Fibroblast of the aortic adventitia (primary cell): ENCODE measurements at places on chromosomes 6 and 20. TPM values are rescaled to one million over a fixed set of nuclear protein-coding genes. Genes with fewer than 3 reads are reported as not detected.

DNA sequence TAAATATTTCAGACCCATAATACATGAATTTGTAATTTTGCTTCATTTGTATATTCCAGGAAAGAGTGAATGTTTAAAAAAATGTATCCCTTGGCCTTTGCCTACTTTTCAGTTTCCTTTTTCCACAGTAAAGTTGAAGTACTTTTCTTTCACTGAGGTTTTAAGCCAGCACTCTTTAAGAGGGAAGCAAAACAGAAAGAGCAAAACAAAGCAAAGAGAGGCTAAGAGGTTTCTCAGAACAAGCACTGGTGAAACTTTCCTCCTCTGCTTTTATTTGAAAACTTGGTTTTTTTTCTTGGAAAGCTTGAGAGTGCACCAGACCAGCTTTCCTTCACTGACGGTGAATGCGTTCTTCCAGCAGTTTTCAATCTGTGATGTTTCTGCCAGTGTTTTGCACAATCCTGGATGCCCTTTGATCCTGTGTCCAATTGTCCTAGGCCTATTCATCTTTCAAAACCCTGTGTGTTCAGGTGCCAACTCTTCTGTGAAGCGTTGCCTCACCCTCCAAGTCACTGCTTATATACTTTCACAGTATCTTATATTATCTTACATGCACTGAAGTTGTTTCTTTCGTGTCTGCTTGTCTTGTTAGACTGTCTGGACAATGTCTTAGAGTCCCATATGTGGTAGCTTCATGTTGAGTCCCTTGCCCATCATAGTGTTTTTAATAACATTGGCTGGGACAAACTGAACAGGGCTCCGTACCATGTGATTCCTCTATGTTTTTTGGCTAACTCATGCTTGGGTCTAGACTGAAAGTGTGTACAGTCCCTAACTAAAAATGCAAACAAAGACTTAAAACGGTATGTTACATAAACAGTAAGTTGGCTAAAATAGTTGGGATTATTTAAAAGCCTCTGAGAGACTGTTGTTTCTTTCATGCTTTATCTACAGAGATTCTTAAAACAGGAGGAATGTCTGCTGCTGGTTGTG is 1.9 kb downstream of the RNF217 start:
- DNase-seq = peak; percentile 92

DNA sequence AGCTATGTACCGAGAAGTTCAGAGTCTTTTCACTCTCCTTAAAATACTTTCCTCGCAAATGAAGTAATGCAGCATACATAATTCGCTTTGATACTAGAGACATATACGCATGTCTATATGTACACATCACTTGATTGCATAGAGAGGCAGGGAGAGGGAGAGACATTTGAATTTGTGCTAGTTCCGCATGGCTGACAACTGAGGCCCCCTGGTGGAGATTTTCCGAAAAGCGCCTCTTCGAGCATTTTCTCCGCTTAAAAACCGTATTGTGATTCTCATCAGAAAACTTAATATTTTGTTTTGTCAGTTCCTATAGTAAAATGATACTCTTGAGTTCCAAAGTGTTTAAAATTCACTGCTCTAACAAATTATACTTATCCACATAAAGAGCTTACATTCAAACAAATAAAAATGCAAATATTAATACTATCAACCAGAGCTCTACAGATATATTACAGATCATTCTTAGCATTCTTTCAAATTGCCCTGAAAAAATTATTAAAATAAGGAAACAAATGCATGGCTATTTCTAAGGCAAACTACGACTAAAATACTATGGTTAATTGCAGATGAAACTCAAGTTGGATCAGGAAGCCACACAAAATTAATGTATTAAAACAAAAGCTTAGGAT is 637 bp downstream of the MYLK4 start:
- peak; percentile 76 for DNase-seq

GRCh38 chr20:24780674-24781417 is 168.2 kb upstream of the CST7 start:
- no peak for DNase-seq

NR2E1 gene
- total RNA-seq = not detected in 2 replicates

- no peak for DNase-seq
Measured at GRCh38 chr6:148085631-148086331, 256.9 kb upstream of the SASH1 start.

DNA sequence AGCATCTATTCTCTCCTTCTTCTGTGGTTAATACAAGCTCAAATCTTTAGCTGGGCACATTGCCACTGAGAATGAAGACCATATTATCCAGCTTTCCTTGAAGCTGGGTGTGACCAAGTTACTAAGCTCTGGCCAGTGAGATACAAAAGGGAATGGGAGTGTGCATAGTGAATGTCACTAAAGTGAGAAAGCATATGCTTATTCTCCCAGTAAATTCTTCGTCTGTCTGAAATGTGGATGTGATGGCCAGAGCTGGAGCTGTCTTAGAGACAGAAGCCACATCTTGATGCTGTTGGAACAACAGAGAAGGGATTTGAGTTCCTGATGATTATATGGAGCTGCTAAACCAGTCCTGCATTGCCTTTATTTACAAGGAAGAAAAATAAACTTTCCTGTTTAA is 60.1 kb downstream of the SESN1 start:
- peak; percentile 84 for DNase-seq

DNA sequence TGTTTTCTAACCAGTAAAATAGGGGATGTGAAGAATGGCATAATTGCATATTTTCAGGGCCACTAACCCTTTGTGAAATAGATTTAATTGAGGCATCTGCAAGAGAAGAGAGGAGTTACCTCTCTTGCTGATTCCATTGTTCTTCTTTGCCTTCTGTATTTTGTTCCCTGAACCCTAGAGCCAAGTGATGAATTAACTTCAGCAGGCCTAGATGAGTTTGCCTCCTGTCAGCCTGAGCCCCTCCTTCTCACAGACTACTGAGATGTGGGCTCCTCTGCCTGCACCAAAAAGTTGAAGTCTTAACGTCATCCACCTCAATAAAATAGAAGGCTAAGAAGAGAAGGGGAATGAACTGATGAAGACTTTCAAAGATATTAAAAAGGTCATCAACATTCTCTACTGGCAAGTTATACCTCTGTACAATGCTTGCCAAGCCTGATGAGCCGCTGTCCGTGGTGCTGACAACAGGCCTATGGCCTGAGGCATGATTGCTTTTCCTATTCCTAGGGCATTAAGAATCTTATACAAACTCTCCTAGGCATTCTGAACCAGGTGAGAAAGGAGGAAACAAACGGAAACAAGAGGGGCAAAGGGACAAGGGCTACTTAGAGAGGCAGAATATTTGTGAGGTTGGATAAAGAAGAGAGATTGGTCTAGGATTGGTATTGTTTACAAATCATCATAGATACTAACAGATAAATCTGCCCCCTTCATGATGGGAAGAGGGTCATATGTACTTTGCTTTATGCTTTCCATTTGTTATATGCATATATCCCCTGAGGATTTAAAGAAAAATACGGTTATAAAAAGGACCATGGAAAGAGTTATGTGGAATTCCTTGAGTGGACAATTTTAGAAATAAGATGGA is 46.8 kb downstream of the CD24 start:
- peak; percentile 47 for DNase-seq

DNA sequence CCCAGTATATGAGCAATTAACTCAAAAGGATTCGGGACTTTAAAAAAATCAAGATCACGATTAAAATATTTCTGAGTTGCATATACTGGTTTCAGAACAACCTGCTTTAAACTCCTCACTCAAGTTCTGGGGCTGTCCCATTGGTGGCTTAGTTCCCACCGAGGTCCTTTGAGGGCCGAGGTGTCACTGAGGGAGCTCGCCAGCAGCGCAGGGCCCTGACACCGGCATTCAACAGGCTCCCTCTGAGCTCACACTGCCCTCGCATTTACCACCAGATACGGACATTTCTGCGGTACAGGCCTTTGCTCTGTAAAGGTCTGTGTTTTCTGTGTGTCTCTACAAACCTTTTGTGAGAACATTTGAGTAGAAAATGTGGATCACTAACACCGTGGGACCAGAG is 24.4 kb upstream of the BNIP5 start:
- no peak for DNase-seq

GRCh38 chr6:88006557-88006956 is 41.1 kb upstream of the SPACA1 start:
- DNase-seq = no peak

CNPY3 gene
- 23.2 and 45.6 TPM in 2 replicates for total RNA-seq

GRCh38 chr20:51085769-51086168 is 62.9 kb upstream of the KCNG1 start:
- no peak for DNase-seq

DNA sequence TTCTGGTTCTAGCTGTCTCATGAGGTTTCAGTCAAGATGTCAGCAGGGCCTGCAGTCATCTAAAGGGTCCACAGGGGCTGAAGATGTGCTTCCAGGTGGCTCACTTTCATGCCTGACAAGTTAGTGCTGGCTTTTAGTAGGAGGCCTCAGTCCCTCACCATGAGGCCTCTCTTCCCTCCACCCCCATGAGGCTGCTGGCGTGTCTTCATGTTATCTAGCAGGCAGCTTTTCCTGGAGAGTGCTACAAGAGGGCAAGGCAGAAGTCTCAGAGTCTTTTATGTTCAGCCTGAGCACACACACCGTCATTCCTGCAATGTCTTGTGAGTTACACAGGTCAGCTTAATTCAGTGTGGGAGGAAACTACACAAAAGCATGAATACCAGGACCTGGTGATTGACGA is 769.9 kb downstream of the HDGFL1 start:
- DNase-seq = no peak

XKR7 gene
- total RNA-seq = not detected in 2 replicates

TTK gene
- 0.90 and 35.9 TPM in 2 replicates for total RNA-seq

HLA-DMB gene
- total RNA-seq = 0.09 TPM in 1 of 2 replicates, not detected in the other

DNA sequence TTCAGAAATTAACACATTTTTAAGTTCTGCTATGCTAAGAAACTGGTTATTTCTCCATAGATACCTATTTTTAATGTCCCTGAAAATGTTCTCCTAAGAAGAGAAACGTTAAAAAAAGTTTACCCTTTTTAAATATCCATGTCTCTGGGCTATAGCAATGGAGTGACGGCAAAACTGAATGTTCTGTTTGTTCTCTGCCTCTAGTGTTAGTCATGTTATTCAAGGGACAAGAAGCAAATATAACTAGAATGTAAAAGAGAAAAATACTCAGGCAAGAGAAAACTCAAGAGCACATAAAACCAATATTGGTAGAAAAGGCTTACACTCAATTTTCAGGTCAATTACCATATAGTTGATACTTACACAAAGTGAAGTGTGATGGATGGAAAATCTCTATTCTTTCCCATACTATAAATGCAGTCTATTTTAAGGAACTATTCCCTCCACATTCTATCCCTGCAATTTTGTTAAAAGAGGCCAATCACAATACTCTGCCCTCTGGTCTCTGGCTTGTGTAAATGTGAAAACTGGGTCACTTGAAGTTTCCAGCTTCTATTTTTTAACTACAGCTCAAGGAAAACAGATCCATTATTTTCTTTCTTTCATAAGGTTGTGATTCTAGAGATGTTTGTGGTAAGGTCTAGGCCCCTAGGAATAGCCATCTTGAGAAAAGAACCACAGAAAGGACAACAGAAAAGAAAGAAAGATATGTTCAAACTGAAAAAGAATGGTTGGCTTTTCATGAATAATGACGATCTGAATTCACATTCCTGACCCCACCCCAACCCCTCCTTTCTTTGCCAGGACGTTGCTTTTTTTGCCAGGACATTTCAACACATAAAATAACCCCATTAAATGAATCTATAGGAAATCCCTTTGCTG is 200.3 kb upstream of the FAM83B start:
- DNase-seq = peak; percentile 44

DNA sequence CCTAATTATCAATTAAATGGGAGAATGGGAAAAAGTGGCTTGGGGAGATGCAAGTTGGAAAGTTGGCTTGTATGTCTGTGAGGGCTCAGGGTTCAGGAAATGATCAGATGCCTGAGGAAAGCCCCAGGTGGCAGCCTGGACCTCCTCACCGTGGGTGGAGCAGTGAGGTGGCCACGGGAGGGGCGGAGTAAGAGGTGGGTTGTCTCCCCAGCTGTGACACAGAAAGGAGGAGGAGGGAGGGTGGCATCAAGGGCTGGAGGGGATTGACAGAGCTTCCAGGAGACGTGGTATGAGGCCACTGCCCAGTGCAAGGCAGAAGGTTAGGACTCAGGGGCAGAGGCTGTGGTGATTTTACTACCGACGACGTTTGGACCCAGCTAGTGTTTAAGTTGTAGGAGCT is 672.2 kb downstream of the PRKN start:
- DNase-seq = no peak

CBLN4 gene
- not detected in 2 replicates for total RNA-seq

CPNE5 gene
- total RNA-seq = 0.16 and 0.18 TPM in 2 replicates

DNA sequence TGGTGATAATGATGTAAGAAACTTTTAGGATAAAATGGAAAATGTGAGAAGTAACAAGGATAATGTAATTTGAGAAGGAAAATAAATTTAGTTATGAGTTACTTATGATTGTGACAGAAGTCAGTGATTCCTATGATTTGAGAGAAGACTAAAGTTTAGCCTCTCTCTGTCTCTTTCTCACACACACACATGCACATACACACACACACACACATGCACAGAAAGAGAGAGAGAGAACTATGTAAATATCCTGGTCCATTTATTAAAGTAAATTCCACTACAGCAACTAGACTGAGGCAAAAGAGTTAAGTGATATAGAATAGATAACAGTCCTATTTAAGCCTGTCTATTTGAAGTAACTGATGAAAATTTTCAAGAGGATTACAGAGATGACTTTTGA is 375.2 kb downstream of the CD109 start:
- no peak for DNase-seq

ASF1A gene
- total RNA-seq = 13.7 and 26.1 TPM in 2 replicates

DNA sequence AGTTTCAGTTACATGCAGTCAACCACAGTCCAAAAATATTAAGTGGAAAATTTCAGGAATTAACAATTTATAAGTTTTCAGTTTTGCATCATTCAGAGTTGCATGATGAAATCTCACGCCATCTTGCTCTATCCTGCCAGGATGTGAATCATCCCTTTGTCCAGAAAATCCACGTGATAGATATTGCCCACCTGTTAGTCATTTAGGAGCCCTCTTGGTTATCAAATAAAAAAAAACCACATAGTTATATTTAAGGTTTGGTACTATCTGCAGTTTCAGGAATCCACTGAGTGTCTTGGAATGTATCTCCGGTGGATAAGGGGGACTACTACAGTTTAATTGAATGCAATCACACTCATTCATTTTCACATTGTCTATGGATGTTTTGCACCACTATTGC is 1249.0 kb upstream of the CITED2 start:
- peak; percentile 98 for DNase-seq

DNA sequence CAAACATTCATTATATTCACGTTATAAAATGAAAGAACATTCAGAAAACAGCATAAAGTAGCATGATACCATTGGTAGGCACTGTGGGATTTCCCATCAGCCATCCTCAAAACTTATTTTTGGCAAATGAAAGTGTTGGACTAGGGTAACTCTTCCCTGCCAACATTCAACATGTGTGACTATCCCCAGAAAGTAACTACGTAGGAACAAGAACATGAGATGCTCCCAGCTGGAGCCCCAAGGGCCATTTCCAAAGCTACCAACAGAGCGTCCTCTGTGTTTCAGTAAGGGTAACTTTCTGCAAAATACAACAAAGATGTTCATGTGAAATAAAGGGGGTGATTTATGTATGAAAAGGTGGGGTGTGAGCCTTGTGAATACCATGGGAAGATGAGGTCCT is 28.4 kb upstream of the PTPN1 start:
- DNase-seq = no peak

GRCh38 chr20:19725814-19726525 is 32.1 kb upstream of the RIN2 start:
- DNase-seq = peak; percentile 66

- no peak for DNase-seq
Measured at GRCh38 chr6:157688275-157688959, 134.6 kb upstream of the SNX9 start.

TEAD3 gene
- total RNA-seq = 4.6 and 11.6 TPM in 2 replicates
